ENCODE measurements at places on chromosomes 2 and 18. TPM values are rescaled to one million over a fixed set of nuclear protein-coding genes. Genes with fewer than 3 reads are reported as not detected.

STK39 gene
- 110 TPM for total RNA-seq

- H3K27me3 ChIP-seq: peaks cover 12% of the 10 kb centered on the region
Measured at GRCh38 chr2:172712251-172712650, 23.4 kb upstream of the RAPGEF4 start.

GRCh38 chr2:12737297-12737696, 20.6 kb downstream of the TRIB2 start:
- no peaks in the 10 kb centered on the region for H3K36me3 ChIP-seq
- H3K4me1 ChIP-seq: no peaks in the 10 kb centered on the region
- H3K27ac ChIP-seq: no peak overlapping the region
- DNase-seq: no peak
- H3K27me3 ChIP-seq: no peaks in the 10 kb centered on the region

GRCh38 chr2:26605195-26605998, 35.8 kb downstream of the CIB4 start:
- H3K4me3 ChIP-seq: no peak overlapping the region
- H3K27me3 ChIP-seq: peaks cover 35% of the 10 kb centered on the region
- H3K27ac ChIP-seq: no peak overlapping the region
- H3K36me3 ChIP-seq: peaks cover 16% of the 10 kb centered on the region
- peaks cover 42% of the 10 kb centered on the region for H3K4me1 ChIP-seq

DNA sequence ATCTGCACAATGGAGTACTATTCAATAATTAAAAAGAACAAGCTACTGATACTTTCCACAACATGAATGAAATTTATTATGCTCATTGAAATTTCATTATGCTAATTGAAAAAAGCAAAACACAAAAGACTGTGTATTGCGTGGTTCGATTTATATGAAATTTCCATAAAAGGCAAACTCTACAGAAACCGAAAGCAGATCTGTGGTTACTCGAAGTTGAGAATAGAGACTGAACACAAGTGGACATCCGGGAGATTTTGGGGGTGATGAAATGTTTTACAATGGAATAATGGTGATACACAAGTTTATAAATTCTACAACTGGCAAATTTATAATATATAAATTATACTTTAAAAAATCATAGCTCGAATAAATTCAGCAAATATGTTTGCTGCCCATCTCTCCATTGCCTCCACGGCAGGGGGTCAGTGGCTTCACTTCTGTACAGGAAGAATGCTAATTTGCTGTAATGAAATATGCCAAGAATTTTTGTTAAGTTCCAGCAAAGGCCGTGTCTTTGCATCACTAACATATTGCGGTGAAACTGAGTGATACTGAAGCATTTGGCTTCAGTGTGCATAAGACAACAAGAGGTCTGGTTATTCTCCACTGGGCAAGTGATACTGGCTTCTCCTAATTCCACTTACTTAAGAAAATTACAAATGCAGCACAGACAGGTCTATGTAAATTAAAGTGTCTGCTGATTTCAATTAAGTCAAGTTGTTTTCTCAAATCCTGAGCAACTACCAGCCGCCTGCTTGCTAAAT, 96.7 kb downstream of the TMEM163 start:
- no peaks in the 10 kb centered on the region for H3K27me3 ChIP-seq
- H3K36me3 ChIP-seq: no peaks in the 10 kb centered on the region
- no peaks in the 10 kb centered on the region for H3K4me1 ChIP-seq
